Upper lobe of left lung (tissue), 6 donors: ENCODE measurements at places on chromosomes 4 and X. TPM values are rescaled to one million over a fixed set of nuclear protein-coding genes. Genes with fewer than 3 reads are reported as not detected.

Gene SH3D19
- total RNA-seq = 91.2 TPM

Gene TLR10
- not detected for total RNA-seq

DNA sequence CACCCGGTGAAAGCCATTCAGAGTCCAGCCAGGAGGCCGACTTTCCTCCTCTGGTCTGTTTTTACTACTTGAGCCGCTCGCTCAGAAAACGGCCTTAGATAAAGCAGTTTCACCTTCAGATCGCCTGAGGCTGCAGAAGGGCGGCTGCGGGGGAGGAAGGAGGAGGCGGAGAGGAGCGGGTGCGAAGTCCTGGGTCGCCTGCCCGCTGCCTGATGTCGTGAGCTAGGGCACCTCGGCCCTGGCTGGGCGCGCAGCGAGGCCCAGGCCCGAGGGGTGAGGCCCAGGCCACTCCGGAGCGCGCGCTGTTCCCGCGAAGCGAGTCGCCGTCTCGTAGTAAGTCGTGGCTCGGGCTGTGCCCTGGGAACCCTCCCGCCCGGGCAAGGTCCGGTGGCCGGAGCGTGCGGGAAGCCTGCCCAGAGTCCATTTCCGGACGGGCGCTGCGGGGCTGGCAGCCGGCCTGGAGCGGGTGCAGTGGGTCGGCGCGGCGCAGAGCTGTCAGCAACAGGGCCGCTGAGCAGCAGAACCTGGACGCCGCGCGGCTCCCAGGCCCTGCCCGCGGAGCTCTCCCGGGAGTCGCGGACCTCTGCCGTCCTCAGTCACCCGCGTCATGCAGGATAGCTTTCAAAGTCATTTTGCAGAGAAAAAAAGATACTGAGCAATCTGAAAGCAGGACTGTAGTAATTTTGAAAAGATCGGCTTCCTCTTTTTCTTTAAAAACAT is 18.6 kb downstream of the TRIM2 start:
- peak; percentile 41 for DNase-seq

- DNase-seq = no peak
Observed at GRCh38 chrX:109629310-109629709, 4.3 kb upstream of the KCNE5 start.

- DNase-seq = peak; percentile 39
Observed at GRCh38 chr4:145609481-145610427, 9.4 kb upstream of the MMAA start.

- DNase-seq = no peak
Observed at GRCh38 chr4:4362991-4363697, 23.8 kb upstream of the NSG1 start.
